ENCODE measurements at places on chromosomes 11 and 22.

DNA sequence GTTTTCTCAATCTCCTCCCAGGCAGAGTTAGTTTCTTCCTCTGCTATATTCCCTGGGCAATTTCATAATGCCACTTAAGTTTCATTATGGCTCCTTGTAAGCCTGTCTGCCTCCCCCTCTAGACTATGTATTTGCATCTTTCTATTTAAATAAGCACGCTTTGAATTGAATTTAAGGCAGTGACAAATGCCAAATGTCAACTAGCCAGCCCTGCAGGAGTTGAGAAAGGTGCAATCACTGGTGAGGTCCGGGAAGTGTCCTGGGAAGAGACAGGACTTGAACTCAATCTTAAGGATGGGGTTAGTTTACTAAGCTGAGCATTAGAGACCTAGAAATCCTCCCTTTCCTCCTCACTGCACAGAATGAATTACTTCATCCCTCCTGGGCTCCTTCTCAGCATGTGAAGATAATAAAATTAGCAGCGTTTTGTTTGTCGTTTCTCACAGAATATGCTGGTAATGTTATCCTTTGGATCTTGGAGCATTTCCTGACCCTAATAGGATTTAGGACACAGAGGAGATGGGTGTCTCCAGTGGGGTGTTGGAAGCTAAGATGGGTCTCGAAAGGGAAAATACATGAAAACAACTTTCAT, 1.6 kb downstream of the TCP11L1 start:
- DNase-seq: no peak

DNA sequence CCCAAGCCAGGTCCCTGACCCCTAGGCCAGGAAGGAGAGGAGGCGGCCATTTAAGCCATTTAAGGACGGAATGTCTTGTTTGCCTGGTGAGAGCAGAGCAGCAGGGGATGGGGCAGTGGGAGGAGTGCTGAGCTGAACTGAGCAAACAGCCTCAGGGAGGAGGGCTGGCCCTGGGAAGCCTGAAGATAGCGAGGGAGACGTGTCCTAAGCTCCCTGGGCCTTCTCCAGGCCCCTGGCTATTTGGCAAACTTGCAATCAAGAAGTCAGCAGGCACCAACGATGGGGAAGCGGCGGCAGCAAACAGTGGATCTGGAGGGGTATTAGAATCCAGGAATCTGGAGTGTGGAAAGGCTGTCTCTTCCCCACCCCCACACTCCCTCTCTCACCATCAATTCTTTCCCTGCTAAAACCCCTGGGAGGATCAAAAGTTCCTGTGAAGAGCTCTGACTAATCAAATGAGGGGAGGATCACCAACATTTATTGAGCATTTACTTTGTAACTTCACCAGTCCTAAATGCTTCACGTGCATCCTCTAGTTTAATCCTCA, 8.8 kb downstream of the BCL9L start:
- no peak for DNase-seq

GRCh38 chr11:128854841-128855240, 12.3 kb downstream of the KCNJ1 start:
- no peak for DNase-seq

GRCh38 chr11:64908766-64909165, 8.2 kb downstream of the ATG2A start:
- DNase-seq: no peak

- DNase-seq: no peak
Observed at GRCh38 chr11:77530879-77531278, 57.0 kb upstream of the PAK1 start.

GRCh38 chr11:13762718-13763117, 94.2 kb downstream of the FAR1 start:
- DNase-seq: no peak

GRCh38 chr11:13923182-13923581, 39.3 kb upstream of the SPON1 start:
- DNase-seq: no peak

GRCh38 chr22:22403771-22404170, 104.8 kb downstream of the ZNF280B start:
- no peak for DNase-seq

DNA sequence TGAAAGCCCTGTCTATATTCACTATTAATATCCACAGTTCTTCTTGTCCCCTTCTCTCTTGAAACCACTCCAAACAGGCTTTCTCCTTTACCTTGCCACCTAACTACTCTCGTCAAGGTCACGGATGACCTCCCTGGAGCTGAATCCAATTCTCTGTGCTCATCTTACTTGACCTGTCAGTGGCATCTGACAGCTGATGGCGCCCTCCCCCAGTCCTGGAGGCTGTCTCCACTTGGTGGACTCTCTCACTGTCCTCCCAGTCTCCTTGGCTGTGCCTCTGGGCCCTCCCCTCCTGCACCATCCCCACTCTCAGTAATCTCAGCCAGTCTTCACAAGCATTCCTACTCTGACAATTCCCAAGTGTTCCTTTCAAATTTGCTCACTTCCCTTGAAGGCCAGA, 8.7 kb downstream of the TNKS1BP1 start:
- DNase-seq: no peak

GRCh38 chr22:49455595-49455994, 372.1 kb downstream of the BRD1 start:
- no peak for DNase-seq
